Activated CD8-positive, alpha-beta memory T cell treated with anti-CD3 and anti-CD28 coated beads for 24 hours (primary cell): ENCODE measurements at places on chromosomes 3 and 15.

GRCh38 chr3:45807681-45808540 lies 11.6 kb upstream of the SLC6A20 start:
- no peak for DNase-seq

GRCh38 chr3:30059240-30059639 lies 547.2 kb upstream of the TGFBR2 start:
- no peak for DNase-seq

DNA sequence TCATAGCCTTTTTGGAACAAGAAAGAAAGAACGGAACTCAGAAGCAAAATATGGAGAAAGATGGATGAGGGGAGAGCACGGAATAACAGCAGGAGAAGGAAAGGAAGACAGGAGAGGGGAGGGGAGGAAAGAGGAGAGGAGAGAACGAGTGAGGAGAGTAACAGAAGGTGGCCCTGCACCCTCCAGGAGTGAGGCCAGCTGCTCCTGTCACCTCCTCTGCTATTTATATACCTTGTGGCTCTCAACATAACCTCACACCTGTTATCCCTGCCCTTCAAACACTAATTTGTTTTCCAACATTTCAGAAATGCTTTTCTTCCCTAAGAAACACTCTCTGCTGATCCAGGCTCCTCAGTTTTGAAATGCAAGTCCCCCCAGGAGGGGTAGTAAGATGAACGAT lies 53.4 kb upstream of the ATP2B2 start:
- DNase-seq = no peak

DNA sequence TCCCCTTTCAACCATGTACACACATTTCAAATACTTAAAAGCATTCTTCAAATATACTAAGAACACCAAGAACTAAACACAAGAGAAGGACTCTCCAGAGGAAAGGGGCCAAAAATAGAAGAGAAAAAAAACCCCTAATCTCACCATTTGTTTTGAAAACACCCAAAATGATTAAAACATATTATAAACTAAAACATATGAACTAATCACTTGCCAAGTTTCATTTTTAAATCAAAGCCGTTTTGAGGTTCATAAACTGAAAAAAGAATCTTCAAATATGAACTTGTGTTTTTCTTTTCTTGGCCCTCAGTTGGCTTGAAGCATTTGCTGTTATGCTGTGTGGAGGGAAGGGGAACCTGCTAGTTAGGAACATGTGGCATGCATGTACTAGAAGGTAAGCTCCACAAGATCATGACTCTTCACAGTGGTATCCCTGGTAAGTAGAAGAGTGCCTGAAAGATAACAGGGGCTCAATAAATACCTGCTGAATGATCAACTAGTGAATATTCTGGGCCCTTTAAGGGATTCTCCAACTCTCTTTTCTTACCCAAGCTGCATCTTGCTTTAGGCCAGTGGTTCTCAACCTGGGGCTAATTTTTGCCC lies 224.5 kb downstream of the TIGIT start:
- DNase-seq = no peak

- DNase-seq = no peak
Measured at GRCh38 chr15:45674677-45675076, 39.8 kb downstream of the SQOR start.
